Stimulated activated CD4-positive, alpha-beta T cell treated with anti-CD3 and anti-CD28 coated beads, Interleukin-4, amount 100 ng/mL, for 1 hour (primary cell): ENCODE measurements at places on chromosomes 12 and 14.

GRCh38 chr12:48454667-48455066, 17.7 kb upstream of the ANP32D start:
- DNase-seq = no peak

DNA sequence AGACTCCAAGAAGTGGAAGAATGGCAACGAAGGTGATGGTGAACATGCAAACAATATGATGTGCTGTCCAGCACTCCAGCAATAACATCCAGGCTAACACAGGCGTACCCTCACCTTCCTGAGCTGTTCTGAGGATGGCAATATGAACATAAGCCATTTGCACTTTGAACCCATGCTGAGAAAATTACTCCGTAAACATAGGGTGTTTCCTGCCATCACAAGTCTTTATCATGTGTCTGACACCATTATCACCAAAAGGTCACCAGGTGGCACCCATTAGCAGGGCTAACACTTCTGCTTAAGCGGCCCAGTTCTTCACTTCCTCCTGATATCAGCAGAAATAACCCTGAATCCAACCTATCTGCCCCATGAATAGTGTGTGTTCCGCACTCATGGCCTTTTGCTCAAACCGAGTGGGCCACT, 482.8 kb downstream of the MED13L start:
- DNase-seq = no peak

DNA sequence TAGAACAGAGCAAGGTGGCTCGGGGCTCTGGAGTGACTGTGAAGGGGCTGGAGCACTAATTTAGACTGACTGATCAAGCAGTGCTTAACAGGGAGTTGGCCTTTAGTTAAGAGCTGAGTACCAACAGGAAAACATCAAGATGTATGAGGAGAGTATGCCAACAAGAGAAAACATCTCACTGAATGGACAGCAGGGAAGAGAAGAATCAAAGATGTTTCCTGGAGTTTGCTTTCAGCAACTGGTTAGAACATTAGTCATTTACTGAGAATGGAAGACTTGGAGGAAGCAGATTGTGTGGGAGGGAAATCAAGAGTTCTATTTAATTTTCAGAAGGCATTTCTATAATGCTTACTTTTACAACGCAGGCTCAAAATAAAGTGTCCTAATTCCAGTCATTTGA, 259.3 kb downstream of the ADAMTS20 start:
- no peak for DNase-seq

DNA sequence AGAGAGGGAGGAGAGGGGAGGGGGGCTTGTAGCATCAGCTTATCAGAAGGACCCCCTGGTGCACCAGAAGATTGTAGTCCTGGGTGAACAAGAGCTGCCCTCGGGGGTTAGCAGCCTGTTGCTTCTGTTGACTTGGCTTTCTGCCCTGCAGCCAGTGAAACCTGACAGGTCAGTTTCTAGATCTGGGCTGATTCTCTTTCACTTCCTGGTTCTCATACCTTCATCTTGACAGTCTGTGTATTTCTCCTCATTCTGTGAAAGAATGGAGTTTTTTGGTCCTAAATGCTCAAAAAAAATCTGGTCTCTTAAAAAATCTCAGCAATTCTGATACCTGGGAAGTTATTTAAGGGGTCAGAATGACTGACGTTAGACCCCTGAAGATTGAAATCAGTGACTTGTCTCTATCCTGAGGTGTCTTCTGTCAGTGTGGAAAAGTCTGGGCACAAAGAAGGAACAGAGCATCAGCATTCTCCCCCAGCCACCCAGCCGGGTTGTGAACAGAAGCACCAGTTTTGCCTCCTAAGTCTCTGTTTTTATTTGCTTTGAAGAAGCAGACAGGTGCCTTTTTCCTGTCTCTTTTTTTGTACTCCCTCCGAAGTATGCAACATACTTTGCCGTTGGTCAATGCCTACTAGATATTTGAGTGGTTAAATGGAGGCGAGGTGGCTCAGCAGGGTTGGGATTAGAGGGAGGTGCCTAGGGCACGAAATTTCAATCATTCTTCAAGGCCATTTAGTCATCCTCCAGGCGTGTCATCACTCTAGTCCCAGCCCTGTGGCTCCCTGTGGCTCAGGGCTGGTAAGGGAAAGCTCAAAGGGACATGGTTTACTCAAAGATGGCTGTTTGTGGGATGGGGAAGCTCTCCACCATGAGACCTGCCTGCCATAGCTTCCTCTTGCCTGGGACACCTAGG, 24.0 kb downstream of the TTC9 start:
- no peak for DNase-seq

- DNase-seq = no peak
Measured at GRCh38 chr14:79144896-79145295, 974.7 kb downstream of the NRXN3 start.

DNA sequence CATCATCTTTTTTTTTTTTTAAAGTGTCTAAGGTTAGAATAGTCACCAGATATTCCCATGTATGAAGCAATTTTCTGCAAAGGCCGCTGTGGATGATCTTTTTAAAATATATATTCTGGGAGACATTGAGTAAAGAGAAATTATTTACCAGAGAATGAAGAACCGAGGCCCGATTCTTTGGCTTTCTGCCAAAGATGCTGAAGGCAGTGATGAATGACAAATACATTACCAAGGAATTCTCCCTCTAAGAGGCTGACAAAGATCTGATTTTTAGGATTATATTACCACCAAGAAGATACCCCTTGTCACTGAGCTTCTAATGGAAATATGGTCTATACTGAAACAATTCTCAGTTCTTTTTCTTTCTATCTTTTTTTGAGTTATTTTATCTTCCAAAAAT, 336.8 kb downstream of the NAV3 start:
- DNase-seq = no peak
